Activated T-helper 2 cell treated with anti-CD3 and anti-CD28 coated beads, Interferon-gamma antibody, Interleukin-2, Interleukin-4, amounts not matched to agents 10 μg/mL and 5 μg/mL and 100 μg/mL, durations not matched to agents 14 hours and 24 hours and 36 hours (primary cell): ENCODE measurements at places on chromosomes 5 and 9.

GRCh38 chr5:115435778-115436712 lies 108.5 kb downstream of the FEM1C start:
- no peak for DNase-seq

DNA sequence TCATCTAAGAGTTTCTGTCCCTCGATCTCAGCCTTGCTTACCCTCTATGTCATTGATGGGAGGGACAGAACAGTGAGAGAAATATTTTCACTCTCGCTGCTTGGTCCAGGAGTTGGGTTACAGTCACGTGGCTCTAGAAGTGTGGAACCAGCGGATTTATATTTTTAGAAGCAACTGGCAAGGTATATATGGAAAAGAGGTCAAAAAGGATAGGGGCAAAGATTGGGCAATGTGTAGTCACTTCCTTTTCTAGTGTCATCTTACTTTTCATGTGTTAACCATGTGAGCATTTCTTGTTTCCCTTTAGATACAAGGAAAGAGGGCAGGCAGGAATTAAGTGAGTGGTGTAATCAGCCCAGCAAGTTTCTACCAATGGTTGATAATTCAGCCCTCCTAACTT lies 111.5 kb upstream of the ZNF366 start:
- DNase-seq = no peak

DNA sequence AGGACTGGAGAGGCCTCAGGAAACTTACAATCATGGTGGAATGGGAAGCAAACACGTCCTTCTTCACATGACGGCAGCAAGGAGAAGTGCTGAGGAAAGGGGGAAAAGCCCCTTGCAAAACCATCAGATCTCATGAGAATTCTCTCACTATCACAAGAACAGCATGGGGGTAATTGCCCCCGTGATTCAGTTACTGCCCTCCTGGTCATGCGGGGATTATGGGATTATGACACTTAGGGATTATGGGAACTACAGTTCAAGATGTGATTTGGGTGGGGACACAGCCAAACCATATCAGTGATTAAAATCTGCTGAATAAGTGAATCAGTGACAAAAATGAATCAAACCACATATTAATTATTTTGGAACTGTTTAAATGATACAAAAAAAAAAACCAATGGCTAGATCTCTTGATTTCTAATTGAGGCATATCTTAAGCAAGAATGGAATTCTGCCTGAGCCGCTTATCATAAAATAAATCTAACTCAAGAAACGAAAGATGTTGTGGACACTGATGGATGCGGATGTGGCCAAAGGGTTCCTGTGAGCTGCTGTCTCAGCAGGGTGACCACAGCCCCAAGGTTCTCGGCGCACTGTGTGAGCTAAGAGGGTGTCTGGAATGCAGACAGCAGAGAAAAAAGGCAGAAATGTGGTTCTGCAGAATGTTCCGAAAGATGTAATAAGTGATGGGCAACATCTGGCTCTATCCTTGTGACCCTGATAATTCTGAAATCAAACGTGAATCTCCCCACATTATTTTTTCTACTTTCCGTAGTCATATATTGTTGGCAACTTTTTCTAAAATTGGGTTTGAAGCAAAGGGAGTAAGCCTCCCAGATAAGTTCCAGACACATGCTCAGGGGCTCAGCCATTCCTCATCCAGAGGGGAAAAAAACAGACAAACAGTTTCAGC lies 107.2 kb upstream of the ICE1 start:
- DNase-seq = no peak

DNA sequence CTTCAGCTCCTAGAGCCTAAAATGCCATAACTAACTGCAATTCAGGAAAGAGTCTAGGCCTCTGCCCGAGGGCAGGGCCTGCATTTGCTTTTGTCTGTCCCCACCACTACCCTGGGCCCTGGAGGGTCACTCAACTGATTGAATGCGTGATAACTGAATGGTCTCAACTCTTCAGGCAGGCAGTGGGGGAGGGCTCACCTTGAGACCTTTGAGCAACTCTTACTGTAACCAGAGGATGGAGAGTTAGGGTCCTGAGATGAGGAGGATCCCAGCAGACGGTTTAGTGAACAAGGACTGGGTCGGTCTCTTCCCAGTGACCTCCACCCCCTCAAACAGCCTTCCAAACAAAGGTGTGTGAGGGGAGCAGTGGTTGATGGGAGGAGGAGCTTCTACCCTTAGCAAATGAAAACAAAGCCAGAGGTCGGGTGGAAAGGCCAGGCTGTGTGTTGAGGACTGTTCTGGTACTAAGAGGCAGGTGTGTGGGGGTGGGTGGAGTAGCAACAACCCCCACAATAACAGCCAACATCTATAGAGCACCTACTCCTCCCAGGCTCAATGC lies 59.4 kb downstream of the CXXC5 start:
- no peak for DNase-seq

DNA sequence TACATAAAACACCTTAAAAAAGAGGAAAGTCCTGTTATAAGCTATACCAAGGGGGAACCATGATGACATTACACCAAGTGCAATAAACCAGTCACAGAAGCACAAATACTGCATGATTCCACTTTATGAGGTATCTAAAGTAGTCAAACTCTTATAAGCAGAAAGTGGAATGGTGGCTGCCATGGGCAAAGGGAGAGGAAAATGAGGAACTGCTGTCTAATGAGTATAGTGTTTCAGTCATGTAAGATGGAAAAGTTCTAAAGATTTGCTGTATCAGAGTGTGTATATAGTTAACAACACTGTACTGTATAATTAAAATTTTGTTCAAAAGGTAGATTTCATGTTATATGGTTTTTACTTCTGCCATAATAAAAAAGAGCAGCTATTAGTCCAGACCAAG lies 34.6 kb upstream of the NR5A1 start:
- DNase-seq = no peak

- DNase-seq = no peak
Observed at GRCh38 chr5:173758676-173759075, 129.5 kb upstream of the CPEB4 start.

GRCh38 chr5:138901716-138902115 lies 26.6 kb upstream of the LRRTM2 start:
- no peak for DNase-seq

DNA sequence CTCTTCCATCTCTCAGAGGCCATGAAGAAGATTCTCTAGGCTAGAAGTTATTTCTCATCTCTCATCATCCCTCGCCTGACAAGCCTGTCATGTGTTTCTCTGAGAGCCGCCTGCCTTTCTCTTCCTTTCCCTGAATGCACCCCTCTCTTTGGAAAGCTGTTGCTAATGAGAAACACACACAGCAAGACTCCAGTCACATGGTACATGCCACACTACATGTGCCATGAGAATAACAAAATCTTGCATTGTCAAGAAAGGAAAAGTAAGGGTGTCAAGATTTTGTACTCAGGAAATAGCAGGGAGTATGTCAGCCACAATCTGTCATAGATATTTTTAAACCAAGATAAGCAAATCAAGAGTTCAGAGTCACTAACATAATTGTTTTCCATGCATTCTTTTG lies 8.9 kb downstream of the AGXT2 start:
- no peak for DNase-seq

DNA sequence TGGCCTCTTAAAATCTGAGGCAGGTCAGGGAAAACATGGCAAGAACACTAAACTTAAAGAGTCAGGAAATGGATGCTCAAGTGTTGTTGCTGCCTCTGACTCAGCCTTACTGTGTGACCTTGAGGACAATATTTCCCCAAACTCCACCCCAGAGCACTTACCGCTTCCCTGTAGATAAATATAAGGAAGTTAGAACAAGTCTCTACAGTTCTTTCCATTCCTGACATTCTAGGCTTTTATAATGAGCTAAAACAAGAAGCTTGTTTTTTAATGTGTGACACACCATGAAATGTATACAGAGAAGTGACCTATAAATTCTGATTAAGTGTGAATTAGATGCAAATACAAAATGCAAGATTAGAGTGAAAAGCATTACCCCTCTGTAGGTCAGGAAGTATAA lies 129.3 kb downstream of the GRIA1 start:
- no peak for DNase-seq

- DNase-seq = no peak
Observed at GRCh38 chr5:114702136-114702535, 340.3 kb downstream of the KCNN2 start.

- DNase-seq = no peak
Observed at GRCh38 chr9:73537561-73537960, 385.9 kb downstream of the ANXA1 start.

GRCh38 chr5:58490402-58491050 lies 709 bp upstream of the GAPT start:
- no peak for DNase-seq

DNA sequence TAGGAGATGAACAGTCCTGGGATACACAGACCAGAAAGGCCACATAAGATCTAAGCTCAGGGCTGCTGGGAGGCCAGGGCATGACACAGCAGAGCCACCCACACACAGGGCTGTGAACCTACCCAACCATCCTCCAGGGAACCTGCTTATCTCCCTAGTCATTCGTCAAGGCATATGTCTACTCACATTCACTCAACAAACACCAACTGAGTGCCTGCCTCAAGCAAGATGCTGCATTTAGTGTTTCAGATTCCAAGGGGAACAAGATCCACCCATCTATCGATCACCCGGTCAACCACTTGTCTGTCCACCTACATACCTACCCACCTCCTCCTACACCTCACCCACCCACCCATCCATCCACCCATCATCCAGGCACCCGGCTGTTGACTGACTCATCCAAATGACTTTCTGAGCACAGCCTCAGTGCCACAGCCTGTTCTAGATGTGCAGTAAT lies 1.9 kb downstream of the DPM2 start:
- DNase-seq = no peak

- no peak for DNase-seq
Observed at GRCh38 chr9:124511891-124512805, 4.9 kb upstream of the NR5A1 start.

DNA sequence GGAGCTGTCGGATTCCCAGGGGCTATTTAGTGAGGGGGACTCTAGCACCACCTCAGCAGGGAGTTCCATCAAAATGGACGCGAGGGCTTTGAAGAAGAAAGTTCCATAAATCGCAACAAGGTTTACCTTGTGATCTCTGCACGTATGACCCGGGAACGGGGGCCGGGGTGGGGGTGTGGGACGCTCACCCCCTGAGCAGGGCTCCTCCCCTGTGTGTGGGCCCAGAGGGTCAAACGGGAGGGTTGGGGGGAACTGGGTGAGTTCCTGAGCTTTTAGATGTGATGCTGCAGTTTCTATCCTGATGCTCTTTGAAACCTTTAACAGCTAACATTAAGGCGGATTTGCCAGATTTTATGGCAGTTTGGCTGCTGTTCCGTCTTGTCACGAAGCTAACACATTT lies 18.9 kb upstream of the LRRC14B start:
- no peak for DNase-seq
